ENCODE measurements at places on chromosomes 3 and 15.

DNA sequence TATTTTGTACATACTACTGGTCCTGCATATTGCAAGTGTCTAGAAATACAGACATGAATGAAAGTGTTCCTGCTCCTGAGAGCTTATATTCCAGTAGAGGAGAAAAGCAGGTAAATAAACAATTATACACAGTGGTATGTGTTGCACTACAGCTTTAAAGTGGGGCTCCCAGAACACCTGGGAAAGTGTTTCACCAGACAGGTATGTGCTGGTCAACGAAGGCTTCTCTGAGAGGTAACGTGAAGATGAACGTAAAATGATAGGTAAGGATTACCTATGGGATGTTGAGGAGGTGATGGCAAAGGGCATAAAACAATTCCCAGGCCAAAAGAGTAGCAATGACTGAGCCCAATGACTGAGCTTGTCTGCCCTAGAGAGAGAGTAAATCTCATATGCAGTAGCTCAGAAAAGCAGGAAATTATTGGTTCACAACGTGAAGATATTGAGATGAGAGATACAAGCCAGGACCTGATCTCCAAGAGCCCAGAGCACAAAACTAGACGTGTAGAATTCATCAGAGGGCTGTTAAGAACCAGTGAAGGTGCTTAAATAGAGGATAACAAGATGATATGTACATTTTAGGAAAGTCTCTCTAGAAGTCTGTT, 459.1 kb upstream of the BCHE start:
- no peak for DNase-seq

- DNase-seq: no peak
Observed at GRCh38 chr3:187989575-187990153, 164.3 kb upstream of the LPP start.

DNA sequence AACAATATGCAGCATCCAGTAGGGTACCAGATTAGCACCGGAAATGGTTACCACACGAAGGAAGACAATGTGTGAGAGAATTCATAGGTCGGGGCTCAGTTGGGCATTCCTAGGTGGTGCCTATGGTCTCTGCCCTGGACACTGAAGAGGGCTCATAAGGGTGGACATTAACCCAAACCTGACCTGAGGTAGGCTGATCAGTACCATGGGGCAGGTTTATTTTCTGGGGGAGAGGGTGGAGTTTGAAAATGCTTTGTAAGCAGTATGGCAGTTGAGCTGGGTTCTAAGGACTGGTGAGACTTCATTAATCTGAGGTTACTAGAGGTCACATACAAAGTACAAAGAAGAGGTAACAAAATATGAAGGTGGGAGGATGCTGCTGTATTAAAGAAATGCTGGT, 68.4 kb downstream of the RPL22L1 start:
- no peak for DNase-seq

- DNase-seq: no peak
Observed at GRCh38 chr15:89855948-89856347, 37.8 kb downstream of the AP3S2 start.

DNA sequence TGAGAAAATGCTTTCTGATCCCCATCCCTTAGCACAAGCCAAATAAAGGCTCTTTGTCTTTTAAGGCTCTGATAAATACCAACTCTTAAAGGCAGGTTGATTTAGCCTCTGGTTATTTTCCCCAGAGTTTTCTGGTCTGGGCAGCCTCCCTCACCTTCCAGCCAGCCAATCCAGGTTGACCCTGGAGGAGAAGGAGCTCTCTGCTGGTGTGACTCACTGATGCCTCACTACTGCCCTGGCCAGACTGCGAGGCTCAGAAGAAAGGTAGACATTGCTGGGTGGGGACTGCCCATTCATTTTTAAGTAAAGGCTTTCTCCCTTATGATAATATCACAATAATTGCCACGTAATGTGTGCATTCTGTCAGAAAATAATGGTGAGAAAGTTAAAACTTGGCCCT, 37.1 kb downstream of the SLCO3A1 start:
- no peak for DNase-seq

- no peak for DNase-seq
Observed at GRCh38 chr3:149462581-149463011, 11.9 kb upstream of the TM4SF4 start.

- DNase-seq: no peak
Observed at GRCh38 chr3:146218880-146219866, 31.7 kb downstream of the PLSCR4 start.

DNA sequence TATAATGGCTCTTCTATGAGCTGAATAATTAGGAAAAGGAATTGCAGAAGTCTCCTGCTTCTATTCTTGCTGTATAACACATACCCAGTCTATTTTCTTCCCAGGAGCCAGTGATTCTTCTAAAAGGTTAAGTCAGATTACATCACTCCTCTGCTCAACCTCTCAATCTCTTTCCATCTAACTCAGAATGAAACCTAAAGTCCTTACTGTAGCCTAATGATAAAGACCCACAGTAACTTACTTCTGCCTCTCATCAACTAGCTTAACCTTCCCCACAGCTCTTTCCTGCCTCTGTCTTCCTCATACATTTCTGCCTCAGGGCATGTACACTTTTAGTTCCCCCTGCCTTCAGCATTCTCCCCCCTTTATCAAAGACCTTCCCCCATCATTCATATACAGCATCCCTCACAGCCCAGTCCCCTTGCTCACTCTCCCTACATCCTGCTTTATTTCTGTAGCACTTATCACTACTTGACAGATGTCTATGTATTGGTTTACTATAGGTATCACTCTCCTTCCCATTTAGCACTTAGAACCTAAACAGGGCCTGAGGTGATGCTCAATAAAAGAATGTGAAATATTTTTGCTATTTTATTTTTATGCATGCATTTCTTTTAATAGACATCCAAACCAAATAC, 28.5 kb upstream of the CMTM6 start:
- DNase-seq: no peak

DNA sequence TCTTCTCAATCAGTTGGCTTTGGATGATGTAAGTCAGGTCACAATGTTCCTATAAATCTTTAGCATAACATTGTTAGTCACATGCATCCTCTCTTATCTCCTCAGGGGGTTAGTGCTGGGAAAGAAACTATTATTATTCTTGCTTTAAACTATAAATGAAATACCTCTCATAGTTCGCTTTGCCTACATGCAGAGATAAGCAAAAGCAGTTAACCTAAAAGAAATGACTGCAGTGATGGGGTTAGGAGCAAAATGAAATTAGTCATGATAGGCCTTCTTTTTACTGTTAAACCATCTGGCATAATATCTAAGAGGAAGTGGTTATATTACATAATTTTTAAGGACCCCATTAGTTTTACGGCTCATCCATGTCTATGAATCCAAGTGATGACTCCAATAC, 91.7 kb upstream of the IGSF10 start:
- no peak for DNase-seq

GRCh38 chr3:54176106-54176505, 53.8 kb downstream of the CACNA2D3 start:
- DNase-seq: no peak
